ENCODE measurements at places on chromosomes 13 and 19. TPM values are rescaled to one million over a fixed set of nuclear protein-coding genes. Genes with fewer than 3 reads are reported as not detected.

DNA sequence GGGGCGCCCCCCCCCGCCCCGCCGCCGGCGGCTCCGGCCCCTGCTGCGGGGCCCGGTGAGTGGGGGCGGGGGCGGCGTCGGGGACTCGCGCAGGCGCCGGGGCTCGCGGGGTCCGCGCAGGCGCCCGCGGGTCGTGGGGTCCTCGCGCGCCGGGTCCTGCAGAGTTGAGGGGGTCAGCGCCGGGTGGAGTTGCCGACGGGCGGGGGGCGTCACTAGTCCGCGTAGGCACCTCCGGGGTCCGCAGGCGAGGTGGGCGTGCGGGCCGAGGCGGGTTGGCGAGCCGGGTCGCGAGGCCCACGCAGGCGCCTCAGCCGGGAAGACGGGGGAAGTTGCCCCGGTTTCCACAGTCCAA, 365 bp downstream of the PPP6R1 start:
- no peak for DNase-seq

DNA sequence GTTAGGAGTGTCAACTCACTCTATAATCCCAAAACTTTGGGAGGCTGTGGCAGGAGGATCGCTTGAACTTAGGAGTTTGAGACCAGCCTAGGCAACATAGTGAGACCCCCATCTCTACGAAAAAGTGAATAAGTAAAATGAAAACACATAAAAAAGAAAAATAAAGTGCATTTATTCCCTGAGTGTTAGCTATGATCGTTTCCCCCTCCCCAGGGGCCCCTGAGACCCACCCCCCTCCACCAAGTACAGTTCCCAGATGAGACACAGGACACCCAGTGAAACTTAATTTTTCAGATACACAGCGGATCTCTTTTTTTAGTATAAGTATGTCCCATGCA, 28.6 kb upstream of the NANOS3 start:
- no peak for DNase-seq

DNA sequence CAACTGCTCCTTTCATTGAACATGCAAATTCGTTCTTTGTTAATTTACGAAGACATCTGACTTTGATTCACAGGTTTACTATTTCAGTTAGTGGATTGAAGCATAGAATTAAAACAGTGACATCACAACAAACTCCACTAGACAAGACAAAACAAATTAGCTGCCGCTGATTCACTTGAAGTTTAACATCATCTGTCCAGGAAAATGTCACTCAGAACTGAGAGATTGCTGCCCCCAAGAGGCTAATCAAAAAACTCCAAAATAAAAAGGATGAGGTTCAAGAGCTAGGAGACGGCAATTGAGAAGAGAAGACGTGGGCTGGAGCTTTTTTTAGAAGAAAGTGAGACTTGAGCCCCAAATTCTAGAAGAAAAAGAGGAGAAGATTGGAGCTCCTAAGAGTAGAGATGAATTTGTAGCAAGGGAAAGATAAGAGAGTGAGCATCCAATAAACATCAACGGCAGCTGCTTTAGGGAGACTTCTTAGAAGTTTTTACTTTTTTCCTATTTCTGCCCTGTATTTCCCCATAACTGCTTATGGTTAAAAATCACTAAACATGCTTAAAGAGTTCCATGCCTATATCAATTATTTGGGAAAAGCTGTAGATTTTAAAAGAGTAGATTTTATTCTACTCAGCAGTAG, 40.8 kb upstream of the TPP2 start:
- peak; percentile 5 for DNase-seq

GRCh38 chr13:99926014-99926731, 45.4 kb downstream of the ZIC5 start:
- DNase-seq = no peak

Gene TMIGD2
- 0.39 TPM for polyA plus RNA-seq

- DNase-seq = no peak
Measured at GRCh38 chr13:50026788-50027473, 11.7 kb downstream of the KCNRG start.

DNA sequence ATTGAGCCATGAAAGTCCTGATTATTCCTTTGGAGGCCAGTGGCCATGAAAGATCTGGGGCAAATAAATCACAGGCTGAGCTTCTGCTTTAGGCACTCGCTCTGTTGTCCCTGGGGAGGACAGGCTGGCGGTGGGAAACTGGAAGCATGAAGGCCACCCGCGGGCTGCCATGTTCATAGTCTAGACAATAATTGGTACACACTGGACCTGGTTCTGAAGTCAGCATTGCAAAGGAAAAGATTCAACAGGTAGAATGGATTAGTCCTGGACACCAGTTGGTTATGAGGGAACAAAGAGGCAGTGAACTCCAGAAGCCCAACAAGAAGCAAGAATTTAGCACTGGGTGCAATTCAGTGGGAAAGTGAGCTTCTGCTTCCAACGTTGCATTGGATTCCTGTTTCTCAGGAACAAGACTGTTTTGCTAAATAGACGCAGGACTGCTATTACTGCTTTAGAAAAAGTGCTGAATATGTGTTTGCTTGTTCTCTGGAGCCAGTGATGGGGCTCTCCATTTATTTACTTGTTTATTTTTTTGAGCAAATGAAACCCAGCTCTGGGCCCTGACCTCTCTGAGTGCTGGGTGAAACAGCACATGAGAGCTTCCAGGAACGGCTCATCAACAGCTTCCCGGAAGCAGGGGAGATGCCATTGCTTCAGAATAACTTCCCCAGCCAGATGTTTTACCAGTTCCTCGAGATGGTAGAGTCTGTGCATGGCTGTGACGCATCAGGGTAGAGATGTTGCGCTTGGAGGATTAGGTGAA, 336.4 kb downstream of the ZNF536 start:
- DNase-seq = no peak

Gene CEACAM16
- polyA plus RNA-seq = not detected

GRCh38 chr13:97944396-97945029, 9.0 kb upstream of the IPO5 start:
- DNase-seq = no peak

DNA sequence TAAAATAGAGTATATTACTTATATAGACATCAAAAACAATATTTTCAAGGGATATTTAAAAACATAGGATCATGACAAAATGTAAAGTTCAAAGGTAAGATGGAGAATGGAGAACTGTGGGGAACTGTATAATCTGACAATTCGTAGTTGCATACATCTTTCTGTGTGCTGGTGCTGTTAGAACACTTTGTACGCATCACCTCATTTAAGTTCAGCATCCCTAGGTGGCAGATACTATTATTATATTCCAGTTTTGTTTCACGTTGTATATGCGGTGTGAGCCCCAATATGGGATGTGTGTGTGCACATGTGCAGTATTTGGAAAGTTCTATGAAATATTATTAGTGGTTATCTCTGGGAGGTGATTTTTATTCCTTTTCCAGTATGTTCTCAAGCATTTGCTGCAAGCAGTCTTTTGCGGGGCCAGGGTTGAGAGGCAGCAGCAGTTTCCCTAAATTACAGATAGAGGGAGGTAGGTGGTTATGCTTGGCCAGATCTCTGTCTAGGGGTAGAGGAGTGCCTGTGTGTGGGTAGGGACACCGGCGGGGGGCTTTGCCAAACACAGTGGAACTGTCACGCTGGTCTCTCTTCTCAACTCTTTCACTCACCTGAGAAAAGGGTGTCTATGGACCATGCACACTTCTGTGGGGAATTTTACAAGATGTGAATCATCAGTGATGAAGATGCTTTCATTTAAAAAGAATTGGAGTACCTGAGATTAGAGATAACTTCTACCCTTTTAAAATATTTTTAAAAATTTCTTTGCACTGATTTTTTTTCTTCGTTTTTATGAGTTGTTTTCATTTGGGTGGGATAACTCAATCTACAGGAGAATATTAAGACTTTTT, 55.6 kb upstream of the ALOX5AP start:
- no peak for DNase-seq

DNA sequence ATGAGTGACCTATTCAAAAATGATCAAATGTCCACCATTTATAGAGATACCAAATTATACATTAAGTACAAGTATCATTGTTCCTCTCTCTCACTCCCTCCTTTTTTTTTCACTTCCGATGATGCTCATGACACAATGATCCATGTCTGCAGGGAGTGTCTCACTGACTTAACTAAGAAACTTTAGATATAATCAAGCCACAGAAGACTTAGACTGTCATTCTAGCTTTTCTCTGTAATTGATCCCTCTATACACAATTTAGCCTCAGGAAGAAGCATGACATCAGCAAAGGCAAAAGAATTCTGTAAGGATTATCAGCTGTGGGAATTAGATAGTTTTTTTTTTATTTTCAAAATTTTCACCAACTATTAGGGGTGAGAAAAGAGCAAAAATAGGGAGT, 734.9 kb upstream of the PCDH9 start:
- no peak for DNase-seq

GRCh38 chr19:4600893-4601292, 38.4 kb upstream of the TNFAIP8L1 start:
- DNase-seq = no peak

Gene ZNF729
- 0.97 TPM for polyA plus RNA-seq

GRCh38 chr13:48624858-48625257, 28.9 kb upstream of the CYSLTR2 start:
- no peak for DNase-seq

DNA sequence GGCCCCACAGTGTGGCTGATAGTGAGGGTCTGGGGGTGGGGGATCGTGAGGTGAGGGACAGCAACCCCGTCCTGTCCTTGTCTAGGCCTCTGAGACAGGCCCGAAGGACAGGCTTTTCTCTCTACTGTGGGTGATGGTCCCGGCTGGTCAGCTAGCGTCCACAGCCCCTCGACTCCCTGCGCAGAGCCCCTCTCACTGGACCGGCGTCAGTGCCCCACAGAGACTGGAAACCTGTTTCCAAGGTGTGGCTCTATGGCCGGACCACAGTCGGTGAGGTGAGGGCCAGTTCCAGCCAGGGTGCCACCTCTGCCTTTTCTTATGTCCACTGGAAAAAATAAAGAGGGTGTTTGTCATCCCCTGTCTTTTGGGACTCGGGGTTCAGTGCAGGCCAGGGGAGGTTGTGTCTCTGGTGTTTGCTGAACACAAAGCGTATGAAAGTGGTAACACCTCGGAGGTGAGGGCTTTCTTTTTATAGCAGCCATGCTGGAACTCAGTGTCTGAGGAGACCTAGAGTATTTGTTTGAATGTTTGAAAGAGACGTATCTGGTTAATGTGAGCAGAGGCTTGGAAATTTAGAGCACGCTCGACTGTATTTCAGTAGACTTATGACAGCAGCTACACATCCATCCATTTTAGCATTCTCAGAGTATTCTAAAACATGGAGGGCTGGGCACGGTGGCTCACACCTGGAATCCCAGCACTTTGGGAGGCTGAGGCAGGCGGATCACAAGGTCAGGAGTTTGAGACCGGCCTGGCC, 22.8 kb downstream of the ATP11A start:
- no peak for DNase-seq

Measured in renal cortex interstitium (tissue), 15 donors.